ENCODE measurements at places on chromosomes 2 and 18.

DNA sequence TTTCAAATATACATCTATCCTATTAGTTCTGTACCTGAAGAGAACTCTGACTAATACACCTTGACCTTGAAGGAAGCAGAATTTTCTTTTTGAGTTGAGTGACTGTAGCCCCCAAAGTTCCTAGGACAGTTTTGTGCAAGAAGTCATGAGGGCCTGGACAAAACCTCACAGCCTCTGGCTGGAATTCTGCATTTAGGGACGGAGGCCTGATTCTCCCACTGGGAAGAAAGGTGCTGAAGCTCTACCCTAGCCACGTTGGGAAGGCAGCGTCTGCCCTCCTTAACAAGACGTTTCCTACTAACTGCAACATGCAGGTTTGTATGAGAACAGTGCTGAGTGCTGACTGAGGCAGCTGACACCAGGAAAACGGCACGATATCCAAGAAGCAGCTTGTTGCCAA lies 74.4 kb upstream of the ZCCHC2 start:
- no peak for DNase-seq

DNA sequence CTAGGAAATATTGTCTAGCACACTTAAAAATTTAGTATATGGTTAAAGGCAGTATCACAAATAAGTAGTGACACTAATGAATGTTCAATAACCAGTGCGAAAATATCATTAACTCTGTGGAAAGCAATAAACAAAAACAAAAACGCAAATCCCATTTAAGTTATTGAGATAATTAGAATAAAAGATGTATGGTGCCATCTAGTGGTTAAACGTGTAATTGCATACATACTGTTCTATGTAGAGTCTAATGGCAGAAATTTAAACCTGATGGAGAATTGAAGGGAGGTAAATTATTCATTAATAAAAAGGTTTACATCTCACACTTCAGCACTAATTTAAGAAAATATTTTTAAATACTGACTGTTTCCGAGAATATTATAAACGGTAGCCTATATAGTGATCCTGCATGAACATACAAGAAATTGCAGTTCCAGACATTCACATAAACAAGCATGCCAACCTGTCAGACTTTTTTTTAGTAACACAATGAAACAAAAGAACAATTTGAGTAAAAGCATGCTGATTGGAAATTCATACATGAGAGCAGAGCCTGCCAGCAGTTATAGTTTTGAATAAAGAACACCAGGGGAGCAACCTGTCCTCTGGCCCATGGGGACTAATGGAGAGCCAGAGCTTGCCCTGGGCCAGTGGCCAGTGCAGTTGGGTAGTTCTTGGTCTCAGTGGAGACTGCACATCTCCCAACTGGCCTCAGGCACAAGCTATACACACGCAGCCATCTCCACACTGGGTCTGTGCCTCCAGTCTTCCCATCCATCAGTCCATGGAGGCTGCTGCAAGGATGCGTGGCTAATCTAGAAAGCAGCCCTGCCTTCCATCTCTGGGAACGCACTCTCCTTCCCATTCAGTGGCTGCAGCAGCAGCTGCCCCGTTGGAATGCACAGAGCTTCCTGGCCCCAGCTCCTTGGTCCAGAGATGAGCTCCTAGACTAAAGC lies 28.0 kb downstream of the GCG start:
- peak; percentile 65 for DNase-seq

DNA sequence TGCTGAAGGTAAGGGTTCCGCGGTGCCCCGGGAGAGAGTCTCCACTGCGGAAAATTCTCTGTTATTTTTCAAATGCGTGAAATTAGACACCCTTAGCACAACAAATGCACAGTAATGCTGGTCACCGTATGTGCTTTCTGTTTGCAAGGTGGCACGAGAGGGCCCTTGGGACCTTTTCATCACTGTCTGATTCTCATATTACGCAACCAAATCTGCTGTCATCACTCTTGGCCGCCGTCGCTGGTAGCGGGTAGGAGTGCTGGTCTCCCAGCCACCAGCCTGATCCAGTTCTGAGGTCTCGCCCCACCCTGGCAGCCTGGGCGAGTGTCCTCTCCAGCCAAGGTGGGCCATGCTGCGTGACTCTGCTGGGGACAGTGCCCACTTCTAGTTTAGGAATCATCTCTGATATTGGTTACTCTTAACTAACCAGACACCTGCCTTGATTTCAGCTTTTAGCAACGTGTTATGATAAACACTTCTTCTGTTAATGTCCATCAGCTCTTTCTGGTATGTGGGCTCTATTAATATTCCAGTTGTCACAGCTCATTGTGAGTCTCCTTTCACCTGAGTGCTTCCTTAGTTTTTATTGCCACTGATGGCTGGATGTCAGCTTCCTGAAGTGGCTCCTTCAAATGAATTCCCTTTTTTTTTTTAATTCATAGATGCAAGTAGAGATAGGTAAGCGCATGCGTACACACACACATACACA lies 199.4 kb downstream of the GBX2 start:
- DNase-seq = no peak

DNA sequence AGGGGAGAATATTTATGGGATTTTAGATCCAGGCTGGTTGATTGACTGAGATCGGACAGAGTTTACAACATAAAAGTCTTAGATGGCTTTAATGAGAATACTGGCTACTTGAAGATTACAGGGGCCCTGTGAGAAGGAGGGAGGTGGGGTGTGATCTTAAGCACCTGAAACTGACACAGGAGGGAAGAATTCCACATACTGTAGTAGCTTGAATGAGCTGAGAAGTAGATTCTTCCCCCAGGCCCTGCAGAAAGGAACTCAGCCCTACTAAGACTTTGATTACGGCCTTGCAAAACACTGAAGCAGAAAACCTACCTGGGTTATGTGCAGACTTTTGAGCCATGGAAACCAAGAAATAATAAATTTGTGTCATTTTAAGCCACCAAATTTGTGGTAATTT lies 1062.9 kb upstream of the GYPC start:
- DNase-seq = no peak

DNA sequence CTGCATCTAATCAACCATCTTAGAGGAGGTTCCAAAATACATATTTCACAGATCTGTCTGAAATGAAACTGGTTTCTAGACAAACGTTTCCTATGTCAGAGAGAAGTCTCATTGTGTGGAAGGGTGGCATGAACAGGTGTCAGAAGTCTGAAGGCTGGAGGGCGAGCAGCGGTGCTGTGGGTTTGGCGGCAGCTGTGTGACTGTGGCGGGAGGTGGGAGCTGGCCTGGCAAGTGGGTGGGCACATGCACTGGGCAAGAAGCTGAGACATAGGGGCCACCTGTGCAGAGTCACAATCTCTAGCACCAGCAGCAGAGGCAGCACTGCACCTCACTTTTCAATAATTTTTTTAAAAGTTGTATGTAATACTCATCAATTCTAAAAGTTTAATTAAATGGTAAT lies 346.3 kb downstream of the DSC3 start:
- DNase-seq = no peak

GRCh38 chr2:200380091-200380561 lies 73.6 kb downstream of the SPATS2L start:
- no peak for DNase-seq

DNA sequence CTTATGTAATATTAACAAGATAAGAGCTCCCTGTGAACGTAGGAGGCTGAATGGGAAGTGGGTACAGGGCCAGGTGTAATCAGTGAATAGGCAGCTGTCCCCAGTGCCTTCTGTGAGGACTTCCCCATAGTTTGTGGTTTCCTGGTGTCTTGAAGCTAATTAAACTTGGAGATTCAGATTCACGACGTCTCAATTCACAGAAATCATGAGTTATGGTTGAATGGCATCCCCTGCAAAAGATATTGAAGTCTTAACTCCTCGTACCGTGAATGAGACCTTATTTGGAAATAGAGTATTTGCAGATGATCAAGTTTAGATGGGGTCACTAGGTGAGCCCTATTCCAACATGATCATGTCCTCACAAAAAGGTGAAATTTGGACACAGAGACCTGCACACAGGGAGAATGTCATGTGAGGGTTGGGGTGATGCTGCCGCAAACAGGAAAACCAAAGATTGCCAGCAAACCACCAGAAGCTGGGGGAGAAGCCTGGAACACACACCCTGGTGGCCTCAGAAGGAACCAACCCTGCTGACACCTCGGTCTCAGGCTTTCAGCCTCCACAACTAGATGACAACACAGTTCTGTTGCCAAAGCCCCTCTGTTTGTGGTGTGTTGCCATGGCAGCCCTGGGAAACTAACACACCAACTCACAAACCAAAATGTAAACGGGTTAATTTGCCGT lies 13.2 kb downstream of the ARL4C start:
- no peak for DNase-seq

- peak; percentile 38 for DNase-seq
These were observed 22.2 kb downstream of the KCNJ3 start for GRCh38 chr2:154720651-154721050.

GRCh38 chr2:65749545-65749944 lies 317.1 kb upstream of the SPRED2 start:
- peak; percentile 85 for DNase-seq

DNA sequence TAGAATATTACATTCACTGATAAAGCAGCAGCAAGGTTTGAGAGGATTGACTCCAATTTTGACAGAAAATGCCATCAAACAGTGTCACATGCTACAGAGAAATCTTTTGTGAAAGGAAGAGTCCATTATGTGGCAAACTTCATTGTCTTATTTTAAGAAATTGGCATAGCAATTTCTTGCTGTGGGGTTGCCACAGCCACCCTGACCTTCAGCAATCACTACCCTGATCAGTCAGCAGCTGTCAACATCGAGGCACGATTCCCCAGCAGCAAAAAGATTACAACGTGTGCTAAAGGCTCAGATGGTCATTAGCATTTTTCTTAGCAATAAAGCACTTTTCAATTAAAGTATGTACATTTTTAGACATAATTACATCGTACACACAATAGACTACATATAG lies 74.7 kb downstream of the PRKCE start:
- no peak for DNase-seq

DNA sequence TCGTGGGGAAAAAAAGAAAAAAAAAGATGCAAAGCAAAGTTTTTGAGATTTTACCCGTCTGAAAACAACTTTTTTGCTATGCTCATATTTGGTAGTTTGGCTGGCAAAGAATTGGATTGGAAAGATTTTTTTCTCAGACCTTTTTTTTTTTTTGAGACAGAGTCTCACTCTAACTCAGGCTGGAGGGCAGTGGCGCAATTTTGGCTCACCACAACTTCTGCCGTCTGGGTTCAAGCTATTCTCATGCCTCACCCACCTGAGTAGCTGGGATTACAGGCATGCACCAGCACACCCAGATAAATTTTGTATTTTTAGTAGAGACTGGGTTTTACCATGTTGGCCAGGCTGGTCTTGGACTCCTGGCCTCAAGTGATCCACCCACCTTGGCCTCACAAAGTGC lies 56.3 kb upstream of the TANC1 start:
- no peak for DNase-seq

GRCh38 chr2:2561346-2562095 lies 230.4 kb upstream of the MYT1L start:
- no peak for DNase-seq

- DNase-seq = no peak
These were observed 50.0 kb downstream of the MC4R start for GRCh38 chr18:60322591-60322990.

DNA sequence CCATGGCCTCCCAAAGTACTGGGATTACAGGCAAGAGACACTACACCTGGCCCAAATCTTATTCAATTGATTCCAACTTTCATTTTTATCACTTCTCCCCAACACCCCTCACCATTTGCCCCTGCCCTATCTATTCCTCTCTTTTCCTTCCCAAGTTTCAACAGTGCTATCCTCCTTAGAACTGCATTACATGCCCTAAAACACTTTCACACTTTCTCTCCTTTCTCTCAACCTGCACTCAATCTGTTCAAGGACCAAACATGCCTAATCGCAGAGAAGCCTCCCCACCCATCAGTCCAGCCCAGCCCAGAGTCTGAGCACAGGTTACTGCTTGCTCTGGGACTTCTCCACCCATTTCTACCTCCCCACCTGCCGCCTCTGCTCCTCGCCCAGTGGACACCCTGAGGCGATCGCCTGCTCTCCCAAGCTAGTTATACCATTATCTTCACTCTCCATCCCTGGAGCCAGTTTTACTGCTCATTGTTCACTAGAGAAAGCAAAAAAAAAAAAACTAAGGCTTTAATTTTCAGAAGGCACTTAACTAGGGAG lies 23.7 kb upstream of the DSG1 start:
- no peak for DNase-seq

DNA sequence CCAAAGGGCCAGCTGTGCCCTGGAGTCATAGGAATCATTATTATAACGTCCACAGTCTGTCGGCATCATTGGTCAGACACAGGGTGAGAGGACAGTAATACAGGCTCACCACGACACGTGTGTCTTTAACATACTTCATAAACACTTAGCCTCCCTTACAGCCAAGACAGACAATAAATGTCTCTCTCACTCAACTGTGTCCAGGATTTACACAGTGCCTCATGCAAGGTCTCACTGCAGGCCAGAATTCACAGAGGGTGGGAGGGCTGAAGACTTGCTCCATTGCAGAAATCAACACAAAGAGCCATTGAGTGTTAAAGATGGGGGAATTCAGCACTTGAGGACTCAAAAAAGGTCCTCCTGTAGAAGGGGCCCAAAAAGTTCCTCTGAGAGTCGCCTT lies 210.5 kb downstream of the BCL2 start:
- no peak for DNase-seq

DNA sequence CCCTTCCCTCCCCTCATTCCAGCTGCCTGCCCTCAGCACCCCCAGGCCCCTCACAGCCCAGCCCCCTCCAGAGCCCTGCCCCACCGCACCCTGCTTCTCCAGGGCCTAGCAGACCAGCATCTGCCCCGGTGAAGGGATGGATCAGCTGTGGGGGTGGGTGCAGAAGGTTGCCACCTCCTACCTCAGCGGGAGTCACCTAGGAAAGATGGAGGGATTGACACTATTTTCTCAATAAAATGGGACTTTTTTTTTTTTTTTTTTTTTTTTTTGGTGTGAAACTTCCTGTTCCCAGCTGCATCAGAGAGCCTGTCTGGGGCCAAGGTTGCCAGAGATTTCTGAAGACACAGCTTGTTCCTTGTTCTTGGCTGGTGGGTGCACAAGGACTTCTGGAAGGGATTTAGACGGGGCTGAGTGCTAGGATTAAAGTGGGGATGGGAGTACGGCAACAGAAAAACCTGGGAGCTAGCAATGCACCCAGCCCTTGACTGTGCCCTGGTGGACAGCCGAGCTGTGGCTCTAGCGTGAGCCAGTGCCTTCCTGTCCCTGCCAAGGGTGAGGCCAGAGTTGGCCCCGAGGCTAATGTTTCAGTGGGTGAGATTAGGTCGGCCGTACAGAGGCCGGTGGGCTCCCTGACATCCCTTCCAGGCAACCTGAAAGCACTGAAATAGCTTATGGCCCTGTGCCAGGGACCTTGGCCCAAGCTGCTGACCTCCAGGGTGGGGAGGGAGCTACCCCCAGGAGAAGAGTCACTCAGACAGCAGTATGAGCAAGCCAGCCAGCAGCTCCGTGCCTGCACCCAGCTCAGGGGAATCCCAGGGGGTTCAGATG lies 4.6 kb downstream of the B3GNT7 start:
- no peak for DNase-seq

DNA sequence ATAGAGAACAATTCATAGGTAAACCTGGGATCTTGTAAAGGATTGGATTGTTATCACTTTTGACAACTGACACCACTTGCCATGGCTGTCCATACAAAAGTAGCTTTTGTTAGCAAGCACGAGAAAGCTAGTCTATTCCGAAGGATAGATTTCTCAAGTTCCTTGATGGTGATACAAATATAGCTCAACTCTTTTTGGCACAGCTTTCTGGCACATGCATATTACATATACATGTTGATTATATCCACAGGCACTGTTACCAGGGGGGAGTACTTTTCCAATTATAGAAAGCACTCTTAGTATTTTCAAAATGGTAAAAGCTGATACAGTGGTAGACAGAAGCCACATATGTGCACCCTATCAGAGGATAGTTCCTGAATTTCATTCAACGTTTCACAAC lies 168.9 kb downstream of the UPP2 start:
- no peak for DNase-seq

- DNase-seq = no peak
These were observed 48.0 kb downstream of the CDC42EP3 start for GRCh38 chr2:37623406-37623805.

All from astrocyte of the cerebellum (primary cell).